Stimulated activated naive CD4-positive, alpha-beta T cell (primary cell): ENCODE measurements at places on chromosomes 7 and 10.

DNA sequence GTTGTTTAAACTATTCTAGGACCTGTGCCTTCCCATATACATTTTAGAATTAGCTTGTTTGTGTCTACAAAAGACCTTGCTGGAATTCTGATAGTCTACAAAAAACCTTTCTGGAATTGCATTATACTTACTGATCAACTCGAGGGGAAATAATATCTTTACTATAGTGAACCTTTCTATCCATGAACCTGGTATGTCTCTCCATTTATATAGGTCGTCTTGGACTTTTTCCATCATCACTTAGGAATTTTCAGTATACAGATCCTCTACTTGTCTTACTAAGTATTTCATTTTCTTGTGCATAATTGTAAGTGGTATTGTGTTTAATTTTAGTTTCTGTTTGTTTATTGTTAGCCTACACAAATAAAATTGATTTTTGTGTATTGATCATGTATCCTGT, 101.1 kb downstream of the WDFY4 start:
- DNase-seq = no peak

GRCh38 chr10:104100795-104101194, 15.1 kb upstream of the COL17A1 start:
- no peak for DNase-seq

DNA sequence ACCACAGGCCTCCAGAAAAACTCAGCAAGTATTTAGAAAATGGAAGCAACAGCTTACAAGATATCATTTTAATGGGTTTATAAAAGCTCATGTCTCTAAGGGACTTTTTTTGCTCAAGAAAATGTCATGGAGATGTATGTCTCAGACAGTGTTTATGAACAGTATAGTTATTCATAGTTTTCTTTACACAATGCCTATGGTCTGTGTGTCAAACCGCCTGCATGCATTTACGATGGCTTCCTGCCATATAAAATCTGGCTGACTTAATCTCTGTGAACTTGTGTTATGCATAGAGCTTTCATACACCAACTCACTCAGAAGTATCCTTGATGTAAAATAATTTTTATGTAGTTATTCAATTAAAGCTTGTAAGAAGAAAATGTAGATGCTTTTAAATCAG, 1314.2 kb upstream of the LRRTM3 start:
- DNase-seq = no peak

GRCh38 chr7:30028749-30029635, 780 bp downstream of the PLEKHA8 start:
- peak; percentile 57 for DNase-seq

DNA sequence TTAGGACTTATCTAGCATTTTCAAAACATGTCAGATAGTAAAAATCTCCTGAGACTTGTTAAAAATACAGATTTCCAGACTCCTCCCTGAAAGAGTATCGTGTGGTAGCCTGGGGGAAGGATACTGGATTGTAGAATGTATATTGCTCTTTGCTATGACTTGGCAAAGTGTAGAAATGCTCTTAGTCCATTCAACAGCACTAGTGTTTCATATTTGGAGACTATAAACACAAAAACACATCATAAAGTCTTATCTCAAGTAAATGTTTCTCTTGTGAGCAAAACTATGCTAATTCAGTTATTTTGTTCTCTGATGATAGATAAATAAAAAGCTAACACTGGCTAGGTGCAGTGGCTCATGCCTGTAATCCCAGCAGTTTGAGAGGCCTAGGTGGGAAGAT, 137.5 kb upstream of the PRPS1L1 start:
- no peak for DNase-seq

DNA sequence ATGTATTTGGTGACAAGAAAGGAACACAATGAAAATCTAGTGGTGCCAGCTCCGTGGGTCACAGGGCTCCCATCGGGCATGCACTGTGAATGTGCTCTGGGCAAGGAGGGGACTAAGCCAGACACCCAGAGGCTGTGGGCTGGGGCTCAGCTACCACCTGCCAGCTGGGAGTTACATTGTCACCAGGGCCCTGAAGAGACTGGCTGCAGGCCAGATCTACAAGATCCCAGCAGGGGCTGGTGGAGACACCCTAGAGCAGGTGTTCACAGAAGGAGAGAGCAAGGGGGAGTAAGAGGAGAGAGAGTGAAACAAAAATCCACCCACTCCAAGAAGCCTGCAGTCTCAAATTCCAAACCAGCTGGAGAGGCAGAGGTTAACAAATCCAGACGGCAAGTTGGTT, 116.6 kb upstream of the ADCY1 start:
- no peak for DNase-seq

DNA sequence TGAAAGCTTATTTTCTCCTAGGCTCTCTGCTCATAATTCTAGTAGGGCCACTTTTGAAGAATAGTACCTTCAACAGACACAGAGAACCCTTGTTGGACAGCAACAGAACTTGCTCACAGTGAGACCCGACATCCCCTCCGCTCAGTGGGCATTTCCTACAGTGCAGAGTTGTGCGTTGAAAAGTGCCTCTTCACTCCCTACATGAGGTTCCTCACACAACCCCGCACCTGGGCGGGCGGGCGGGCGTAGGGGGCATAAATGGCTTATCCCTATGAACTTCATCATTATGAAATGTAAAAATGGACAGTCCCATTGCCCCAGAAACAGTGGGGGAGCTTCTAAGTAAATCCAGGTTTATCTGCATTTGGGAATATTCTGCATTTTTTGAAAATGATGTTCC, 174.9 kb downstream of the MGMT start:
- DNase-seq = no peak

DNA sequence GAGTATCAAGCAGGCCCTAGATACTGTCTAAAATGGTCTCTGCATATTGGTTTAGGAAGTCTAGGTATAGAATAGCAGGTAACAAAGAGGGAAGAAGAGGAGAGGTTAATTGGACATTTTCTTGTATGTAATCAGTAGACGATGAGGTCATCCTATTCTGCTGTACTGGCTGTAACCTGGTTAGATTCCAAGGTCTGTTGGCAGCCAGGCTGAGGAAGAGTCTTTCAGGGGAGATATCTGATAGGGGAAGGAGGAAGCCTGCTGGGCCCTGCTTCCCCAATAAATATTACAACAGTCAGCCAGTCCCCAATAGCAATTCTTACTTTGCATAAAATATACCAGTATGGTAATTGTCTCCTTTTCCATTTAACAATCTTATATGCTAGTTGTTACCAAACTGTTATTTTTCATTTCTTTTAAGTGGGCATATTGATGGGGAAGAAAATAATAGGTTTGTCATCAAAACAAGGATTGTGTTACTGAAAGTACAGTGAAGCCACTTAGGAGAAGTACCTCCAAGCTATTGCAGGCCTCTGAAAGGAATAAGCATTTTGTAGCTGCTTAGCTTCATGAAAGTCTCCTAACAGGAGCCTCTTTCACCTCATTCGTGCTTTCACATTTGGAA, 186.4 kb downstream of the LRRC4 start:
- DNase-seq = no peak

DNA sequence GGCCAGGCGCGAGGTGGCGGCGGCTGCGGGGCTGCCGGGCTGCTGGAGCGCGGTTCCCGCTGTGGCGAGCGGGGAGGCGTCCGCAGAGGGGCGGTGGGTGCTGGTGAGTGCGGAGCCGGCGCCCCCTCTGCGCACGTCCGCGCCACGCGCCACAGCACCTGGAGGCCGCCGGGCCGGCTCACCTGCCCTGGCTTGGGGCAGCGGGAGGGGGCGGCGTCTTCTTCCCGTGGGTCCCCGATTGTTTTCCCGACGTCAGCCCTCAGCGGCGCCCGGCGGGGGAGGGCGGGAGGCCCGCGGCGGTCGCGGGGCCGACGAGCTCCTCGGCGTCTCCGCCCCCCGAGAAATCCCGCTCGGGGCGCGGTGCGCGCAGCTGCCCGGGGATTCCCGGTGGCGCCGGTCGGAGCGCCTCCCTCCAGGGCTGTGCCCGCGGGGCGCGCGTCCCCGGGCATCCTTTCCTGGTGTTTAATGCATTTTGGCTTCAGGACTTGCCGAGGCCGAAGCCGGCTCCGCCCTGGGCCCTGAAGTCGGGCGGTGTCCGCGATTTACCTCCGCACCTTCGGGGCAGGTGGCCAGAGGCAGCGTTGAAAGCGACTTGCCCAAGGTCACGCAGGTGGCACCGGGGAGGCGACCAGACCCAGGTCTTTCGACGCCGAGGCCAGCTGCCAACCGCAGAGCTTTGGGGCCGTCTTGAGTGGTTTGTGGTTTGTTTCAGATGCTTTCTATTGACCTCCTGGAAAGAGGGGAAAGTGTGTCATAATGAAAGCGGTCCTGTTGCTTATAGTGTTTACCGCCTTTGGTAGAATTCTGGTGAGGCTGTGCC, 561 bp downstream of the PLEKHA1 start:
- peak; percentile 78 for DNase-seq

DNA sequence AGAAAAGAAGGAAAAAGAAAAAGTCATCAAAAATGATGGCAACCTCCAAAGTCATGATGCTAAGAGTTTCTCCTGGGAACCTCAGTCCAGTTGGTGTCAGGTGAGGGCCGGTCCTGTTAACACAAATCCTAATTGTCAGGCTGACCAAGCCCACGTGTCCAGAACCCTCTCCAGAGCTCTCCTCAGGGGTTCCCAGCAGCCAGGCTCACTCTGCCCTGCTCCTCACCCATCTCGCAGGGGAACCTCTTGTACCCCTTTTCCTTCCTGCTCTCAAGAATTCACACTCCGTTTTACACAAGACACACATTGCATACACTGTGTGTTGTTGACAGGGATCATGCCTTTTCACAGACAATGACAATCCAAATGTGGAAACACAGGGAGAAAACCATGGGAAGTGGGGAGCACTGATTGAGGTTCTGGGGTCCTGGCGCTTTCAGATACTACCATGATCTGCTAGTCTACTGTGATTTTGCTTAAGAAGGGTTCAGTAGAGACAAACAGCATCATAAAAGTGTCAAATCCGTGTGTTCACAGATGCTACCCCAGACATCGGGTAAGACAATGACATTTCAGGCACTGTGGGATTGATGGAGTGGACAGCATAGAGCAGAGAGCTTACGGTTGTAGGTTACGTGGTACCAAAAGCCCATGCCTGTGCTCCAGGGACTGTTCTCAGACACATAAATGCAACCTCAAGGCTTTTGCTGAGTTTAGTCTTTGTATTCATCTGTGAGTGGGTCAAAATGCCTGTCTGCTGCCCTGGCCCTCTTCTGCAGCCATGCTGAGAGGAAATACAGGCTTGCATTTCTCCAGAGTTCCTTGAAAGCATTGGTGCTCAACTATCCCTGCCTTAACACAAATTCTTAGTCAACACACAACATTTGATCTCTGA, 16.0 kb downstream of the IL2RA start:
- no peak for DNase-seq

DNA sequence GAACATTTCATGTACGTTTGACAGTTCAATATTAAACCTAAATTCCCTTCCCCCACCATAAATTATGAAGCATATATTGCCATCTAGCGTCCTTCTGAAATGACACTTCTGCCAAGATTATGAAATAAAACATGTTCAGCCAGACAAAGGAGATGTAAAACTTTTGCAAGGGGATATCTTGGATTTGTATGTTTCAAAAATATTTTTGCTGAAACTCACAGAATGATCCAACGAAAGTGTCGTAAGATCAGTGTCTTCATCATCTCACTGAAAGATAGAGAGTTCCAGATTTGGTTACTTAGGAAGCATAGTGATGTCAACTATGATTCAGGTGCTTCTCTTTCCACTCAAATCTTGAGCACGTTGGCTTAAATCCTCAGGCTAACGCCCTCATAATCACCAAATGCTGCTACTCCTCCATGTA, 904.3 kb downstream of the XPNPEP1 start:
- DNase-seq = no peak

- no peak for DNase-seq
Observed at GRCh38 chr7:116322541-116322940, 112.2 kb downstream of the TES start.
